ENCODE measurements at places on chromosomes 3 and 15.

GRCh38 chr3:25589104-25589782, 75.5 kb downstream of the TOP2B start:
- no peak for DNase-seq

DNA sequence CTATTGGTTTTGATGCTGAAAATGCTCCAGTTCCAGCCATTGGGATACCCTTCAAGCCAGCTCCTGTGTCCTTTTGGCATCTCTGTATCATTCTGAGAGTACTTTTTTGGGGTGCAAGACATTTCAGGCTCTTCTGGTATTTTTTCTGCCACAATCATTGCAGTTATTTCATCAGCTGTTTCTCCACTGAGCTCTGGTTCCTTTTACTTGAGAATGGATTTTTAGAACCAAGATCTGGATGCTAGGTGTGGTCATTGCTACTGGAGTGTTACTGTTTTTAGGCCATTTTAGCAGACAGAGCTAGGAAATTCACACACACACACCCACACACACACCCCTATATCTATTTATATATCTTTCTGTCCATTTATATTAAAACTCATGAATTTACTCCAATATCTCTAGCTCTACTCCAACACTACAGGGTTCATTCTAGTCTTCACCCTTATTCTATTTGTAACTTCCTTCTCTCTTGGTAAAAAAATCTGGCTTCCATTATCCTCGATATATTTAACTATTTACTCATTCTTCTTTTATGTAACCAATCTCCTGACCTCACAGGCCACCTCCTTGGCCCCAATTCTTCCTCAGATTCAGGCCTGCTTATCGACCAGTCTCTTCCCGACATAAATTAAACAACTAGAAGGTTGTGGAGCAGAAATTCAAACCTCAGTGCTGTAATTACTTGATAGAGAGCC, 17.0 kb downstream of the SLC35G2 start:
- no peak for DNase-seq

DNA sequence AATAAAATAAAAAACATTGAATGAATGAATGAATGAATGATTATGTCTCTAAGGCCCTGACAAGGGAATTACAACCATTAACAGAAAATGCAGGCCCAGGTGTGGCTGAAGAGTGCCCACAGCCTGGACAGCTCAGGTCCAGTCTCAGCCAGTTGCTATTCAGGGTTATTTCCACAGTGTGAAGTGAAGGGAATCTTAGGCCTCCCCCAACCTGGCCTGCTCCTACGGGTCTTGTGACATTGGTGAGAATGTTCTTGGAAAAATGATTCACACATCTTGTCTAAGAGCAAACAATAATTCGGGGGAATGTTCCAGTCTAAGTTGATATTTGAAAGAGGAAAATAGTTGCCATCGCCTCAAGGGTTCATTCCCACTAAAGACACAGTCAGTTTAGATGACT, 37.0 kb downstream of the MINDY4B start:
- DNase-seq = no peak

DNA sequence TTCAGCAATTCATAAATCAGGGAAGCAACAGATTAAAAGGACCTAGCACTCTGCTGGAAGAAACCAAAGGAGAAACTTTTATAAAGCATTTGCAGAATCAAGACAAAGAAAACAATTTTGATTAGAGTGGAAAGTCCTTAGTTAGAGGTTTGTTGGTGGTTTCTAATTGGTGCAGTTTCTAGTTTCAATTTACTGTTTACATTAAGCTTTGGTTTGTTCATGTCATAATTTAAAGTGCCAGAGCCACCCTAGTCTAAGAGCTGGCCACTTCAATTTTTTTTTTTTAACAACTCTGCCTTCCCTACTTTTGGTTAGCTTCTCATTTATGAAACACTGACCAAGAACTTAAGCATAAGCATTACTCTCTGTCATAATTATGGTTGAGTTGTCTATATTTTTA, 1428.2 kb upstream of the GBE1 start:
- DNase-seq = no peak

GRCh38 chr3:146970236-146970635, 365.1 kb upstream of the PLSCR5 start:
- no peak for DNase-seq

GRCh38 chr3:102113421-102114041, 264.2 kb downstream of the NFKBIZ start:
- no peak for DNase-seq
